ENCODE measurements at places on chromosomes 4 and X. TPM values are rescaled to one million over a fixed set of nuclear protein-coding genes. Genes with fewer than 3 reads are reported as not detected.
A peak's percentile ranks its signal among the peaks of the same experiment; 100 is the strongest.

DNA sequence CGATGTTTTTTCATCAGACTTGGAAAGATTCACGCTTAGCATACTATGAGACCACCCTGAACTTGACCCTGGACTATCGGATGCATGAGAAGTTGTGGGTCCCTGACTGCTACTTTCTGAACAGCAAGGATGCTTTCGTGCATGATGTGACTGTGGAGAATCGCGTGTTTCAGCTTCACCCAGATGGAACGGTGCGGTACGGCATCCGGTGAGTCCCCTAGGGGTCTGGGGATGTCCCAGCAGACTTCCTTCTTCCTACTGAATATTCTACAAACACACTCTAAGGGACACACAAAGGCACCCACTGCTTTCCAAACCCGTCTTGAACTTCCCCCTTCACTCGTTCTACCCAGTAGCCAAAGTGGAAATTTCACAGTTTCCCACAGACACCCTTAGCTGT is 9.3 kb downstream of the GABRQ start:
- H3K27me3 ChIP-seq: no peaks in the 10 kb centered on the region
- no peak overlapping the region for H3K27ac ChIP-seq
- DNase-seq: no peak
- H3K36me3 ChIP-seq: no peaks in the 10 kb centered on the region
- H3K4me3 ChIP-seq: no peak overlapping the region

GRCh38 chr4:6716018-6716911 is at the start of gene BLOC1S4:
TSS of gene BLOC1S4 (plus strand) at chr4:6716174. CDS start at chr4:6716210, 36 bp downstream.
- H3K27me3 ChIP-seq: no peaks in the 10 kb centered on the region
- DNase-seq: peak; percentile 85
- peak within 1 kb of the TSS; percentile 81 for H3K27ac ChIP-seq
- H3K36me3 ChIP-seq: no peaks in the 10 kb centered on the region
- H3K4me3 ChIP-seq: peak within 1 kb of the TSS; percentile 45
- H3K4me1 ChIP-seq: peaks cover 5% of the 10 kb centered on the region

GRCh38 chrX:9845578-9845952 is 59.3 kb downstream of the SHROOM2 start:
- no peak for DNase-seq
- H3K36me3 ChIP-seq: no peaks in the 10 kb centered on the region
- no peak overlapping the region for H3K4me3 ChIP-seq

DNA sequence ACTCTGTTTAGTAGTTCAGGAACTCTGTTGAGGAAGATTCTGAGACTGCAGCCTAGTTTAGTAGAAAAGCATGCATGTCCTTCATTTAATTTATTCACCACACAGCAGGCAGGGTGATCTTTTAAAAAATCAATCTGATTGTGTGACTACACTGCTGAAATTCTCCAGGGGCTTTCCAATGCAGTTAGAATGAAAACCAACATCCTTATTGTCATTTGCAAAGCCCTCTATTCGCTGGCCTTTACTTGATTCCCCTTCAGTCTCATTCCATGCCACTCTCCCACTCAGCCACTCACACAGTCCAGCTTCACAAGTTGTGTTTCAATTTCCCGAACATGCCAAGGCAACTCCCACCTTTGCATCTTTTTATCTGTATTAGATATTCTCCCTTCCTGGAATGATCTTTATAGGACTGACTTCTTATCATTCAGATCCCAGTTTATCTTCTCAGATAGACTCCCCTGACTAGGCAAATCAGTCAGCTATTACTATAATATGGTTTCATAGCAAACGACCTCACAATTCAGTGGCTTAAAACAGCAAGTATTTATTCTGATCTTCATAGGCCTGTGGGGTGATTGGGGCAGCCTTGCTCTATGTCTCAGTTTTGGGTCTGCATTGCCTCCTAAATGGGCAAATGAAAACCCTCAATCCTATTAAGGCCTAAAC is 21.3 kb upstream of the FTHL17 start:
- H3K4me3 ChIP-seq: no peak overlapping the region
- no peak for DNase-seq
- H3K27me3 ChIP-seq: no peaks in the 10 kb centered on the region
- H3K4me1 ChIP-seq: no peaks in the 10 kb centered on the region

DNA sequence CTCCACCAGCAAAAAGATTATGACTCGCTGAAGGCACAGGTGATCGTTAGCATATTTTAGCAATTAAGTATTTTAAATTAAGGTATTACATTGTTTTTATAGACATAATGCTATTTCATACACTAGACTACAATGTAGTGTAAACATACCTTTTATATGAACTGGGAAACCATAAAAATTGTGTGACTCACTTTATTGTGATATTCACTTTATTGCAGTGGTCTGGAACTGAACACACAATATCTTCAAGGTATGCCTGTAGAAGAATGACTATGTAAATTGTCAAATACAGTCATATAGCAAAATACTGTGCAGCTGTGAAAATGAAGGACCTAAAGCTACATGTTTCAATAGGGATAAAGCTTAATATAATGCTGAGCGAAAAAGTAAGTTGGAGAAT is 26.6 kb upstream of the MAML3 start:
- no peak for DNase-seq
- no peaks in the 10 kb centered on the region for H3K27me3 ChIP-seq
- no peak overlapping the region for H3K27ac ChIP-seq
- H3K4me1 ChIP-seq: no peaks in the 10 kb centered on the region
- no peak overlapping the region for H3K4me3 ChIP-seq

DNA sequence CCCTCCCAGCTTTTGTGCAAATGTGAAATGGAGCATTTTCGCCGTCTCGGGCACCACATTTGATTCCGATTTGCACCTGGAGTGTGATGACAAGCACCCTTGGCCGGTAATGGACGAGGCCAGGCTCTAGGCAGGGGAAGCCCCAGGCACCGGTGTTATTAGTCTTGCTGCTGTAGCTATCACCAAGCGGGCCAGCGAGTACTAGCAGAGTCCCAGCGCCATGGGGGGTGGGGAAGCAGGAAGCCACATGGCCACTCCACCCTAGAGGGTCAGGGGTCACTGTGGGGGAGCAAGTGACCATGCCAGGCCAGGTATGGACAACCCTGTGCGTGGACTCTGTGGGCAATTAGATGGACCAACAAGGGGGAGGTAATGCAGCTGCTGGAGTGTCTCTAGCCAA is 88.8 kb downstream of the CPZ start:
- H3K4me3 ChIP-seq: no peak overlapping the region
- no peak overlapping the region for H3K27ac ChIP-seq
- no peak for DNase-seq
- H3K4me1 ChIP-seq: no peaks in the 10 kb centered on the region
- no peaks in the 10 kb centered on the region for H3K27me3 ChIP-seq
- no peaks in the 10 kb centered on the region for H3K36me3 ChIP-seq

DNA sequence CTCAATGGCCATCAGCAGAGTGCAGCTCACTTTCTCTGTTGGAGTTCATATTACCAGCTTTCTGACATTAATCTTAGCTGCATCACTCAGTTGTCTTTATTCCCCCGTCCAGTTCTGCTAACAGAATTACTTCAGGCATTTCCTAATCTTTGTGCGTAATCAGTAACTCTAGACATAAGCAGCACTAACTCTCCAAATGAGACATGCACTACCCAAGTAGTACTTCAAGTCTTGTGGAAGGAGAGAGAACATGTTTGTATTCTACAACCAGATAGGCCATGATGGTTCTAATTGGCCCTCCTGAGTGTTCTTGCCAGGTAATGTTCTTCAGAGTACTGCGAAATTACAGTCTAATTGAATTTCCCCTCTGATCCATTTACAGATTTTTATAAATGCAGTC is 448.5 kb upstream of the RPS6KA3 start:
- no peaks in the 10 kb centered on the region for H3K27me3 ChIP-seq
- H3K4me3 ChIP-seq: no peak overlapping the region
- H3K27ac ChIP-seq: no peak overlapping the region
- no peaks in the 10 kb centered on the region for H3K36me3 ChIP-seq
- no peak for DNase-seq

DNA sequence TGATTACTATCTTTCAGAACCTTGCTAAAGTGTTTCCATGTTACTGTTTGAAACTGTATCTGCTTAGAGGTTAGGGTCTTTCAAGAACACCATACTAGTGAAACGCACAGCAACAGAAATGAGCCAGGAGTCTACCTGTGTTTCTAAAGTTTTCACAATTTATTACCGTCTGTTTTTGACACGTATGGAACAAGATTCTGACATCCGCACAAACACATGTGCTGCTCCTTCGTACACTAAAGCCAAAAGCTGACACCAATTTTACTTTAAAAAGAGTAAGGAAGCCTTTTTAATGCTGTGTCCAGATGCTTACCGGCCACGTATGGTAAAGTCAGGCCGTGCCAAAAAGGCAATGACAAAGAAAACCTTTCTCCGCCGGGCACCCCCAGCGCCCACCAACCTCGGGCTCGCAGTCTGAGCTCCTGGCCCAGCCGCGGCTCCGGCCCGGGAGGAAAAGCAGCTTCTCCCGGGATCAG is 532 bp downstream of the RPS4X start:
- H3K27me3 ChIP-seq: no peaks in the 10 kb centered on the region
- no peaks in the 10 kb centered on the region for H3K4me1 ChIP-seq
- no peaks in the 10 kb centered on the region for H3K36me3 ChIP-seq
- peak overlapping the region; percentile 82 for H3K27ac ChIP-seq
- H3K4me3 ChIP-seq: peak overlapping the region; percentile 67
- no peak for DNase-seq

DNA sequence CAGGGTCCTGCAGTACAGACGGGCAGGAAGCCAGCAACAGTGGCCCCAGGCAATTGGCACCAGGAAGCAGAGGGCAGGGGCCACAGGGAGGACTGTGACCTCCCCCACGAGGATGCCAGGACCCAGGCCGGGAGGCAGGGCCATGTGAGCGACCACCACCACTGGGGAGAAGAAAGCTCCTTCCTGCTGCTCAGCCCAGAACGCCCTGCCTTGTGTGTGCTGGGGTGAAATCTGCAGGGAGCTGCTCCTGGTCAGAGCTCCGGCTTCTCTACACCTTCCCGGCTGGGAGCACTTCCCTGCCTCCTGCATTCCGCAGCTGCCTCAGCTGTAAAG is 100.4 kb downstream of the HMX1 start:
- no peak overlapping the region for H3K4me3 ChIP-seq
- H3K27ac ChIP-seq: no peak overlapping the region
- no peaks in the 10 kb centered on the region for H3K36me3 ChIP-seq
- no peaks in the 10 kb centered on the region for H3K27me3 ChIP-seq

DNA sequence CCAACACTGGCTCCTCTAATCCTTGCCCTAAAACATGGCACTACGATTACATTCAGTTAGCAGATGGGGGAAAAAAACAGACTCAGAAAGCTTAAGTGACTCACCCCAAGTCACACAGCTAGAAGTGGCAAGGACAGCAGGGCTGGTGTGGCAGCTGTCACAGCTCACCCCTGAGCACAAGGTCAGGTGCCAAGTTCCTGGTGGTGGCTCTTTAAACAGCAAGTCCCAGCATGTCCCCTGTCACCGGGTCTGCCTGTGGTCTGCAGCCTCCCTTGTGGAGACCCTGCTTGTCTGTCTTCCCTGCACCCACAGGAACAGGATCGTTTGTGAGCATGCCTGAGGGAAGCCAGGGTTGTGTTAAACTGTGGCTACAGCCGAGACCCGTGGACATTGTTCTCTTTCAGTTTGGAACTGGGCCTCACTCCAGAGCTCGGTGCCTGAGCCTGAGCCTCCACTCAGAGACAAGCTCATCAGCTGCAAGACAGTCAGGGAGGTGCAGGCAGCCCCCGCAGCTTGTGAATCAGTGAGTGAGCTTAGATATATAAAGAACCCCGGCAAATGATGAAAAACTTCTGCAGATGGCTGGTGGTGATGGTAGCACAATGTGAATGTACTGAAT is 260.8 kb downstream of the BCOR start:
- H3K4me1 ChIP-seq: no peaks in the 10 kb centered on the region
- no peak for DNase-seq
- no peak overlapping the region for H3K27ac ChIP-seq
- no peaks in the 10 kb centered on the region for H3K27me3 ChIP-seq

- DNase-seq: no peak
- H3K36me3 ChIP-seq: no peaks in the 10 kb centered on the region
- H3K4me3 ChIP-seq: no peak overlapping the region
- H3K27ac ChIP-seq: no peak overlapping the region
- H3K27me3 ChIP-seq: no peaks in the 10 kb centered on the region
- H3K4me1 ChIP-seq: no peaks in the 10 kb centered on the region
These were observed 88.6 kb upstream of the PRPS2 start for GRCh38 chrX:12702509-12703091.

- no peaks in the 10 kb centered on the region for H3K4me1 ChIP-seq
- H3K36me3 ChIP-seq: no peaks in the 10 kb centered on the region
- no peaks in the 10 kb centered on the region for H3K27me3 ChIP-seq
- H3K4me3 ChIP-seq: no peak overlapping the region
These were observed 8.7 kb upstream of the PPP3CA start for GRCh38 chr4:101355767-101356702.

DNA sequence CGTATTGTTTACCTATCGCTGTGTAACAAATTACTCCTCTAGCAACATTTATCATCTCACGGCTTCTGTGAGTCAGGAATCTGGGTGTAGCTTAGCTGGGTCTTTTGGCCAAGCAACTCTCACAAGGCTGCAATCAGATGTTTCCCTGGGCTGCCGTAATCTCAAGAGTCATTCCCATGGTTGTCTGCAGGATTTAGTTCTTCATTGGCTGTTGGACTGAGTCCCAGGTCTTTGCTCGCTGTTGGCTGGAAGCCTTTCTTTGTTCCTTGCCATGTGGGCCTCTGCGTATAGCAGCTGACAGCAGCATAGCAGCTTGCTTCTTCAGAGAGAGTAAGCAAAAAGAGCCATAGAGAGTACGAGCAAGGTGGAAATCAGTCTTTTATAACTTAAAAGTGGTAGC is 16.8 kb downstream of the POLR2B start:
- no peak overlapping the region for H3K4me3 ChIP-seq
- H3K4me1 ChIP-seq: no peaks in the 10 kb centered on the region
- no peaks in the 10 kb centered on the region for H3K27me3 ChIP-seq

GRCh38 chr4:164765833-164766232 is 11.9 kb downstream of the SMIM31 start:
- no peak for DNase-seq
- H3K27me3 ChIP-seq: no peaks in the 10 kb centered on the region
- H3K4me1 ChIP-seq: no peaks in the 10 kb centered on the region
- no peaks in the 10 kb centered on the region for H3K36me3 ChIP-seq
- H3K27ac ChIP-seq: no peak overlapping the region
- H3K4me3 ChIP-seq: no peak overlapping the region

GRCh38 chr4:92776080-92776479 is 472.3 kb downstream of the GRID2 start:
- no peaks in the 10 kb centered on the region for H3K27me3 ChIP-seq
- DNase-seq: no peak

DNA sequence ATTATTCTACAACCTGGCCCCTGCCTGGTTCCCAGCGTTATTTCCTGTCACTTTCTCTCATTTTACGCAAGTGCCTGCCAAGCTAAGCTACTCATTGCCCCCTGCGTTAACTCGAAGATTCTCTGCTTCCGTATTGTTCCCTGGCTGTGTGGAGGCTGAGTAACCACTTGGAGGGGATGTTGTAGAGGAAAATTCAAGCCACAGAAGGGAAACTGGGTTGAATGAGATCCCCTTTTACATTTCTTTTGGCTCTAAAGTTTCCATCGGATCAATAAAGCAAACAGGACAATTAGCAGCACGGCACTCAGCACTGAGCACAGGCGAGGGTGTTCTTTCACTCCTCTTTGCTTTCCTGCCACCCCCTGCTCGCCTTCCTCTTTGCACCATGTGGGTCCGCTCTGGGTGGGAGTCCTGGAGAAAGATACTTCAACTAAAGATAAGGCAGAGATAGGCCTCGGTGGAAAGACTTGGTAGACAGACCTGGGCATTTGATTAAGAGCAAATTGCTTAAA is 4.2 kb upstream of the TMSB4X start:
- DNase-seq: peak; percentile 39
- peak overlapping the region; percentile 97 for H3K27ac ChIP-seq
- no peak overlapping the region for H3K4me3 ChIP-seq

The CITED1 gene
- total RNA-seq: not detected

The CLCN4 gene
- 1.8 TPM for total RNA-seq

The PLS3 gene
- 268 TPM for total RNA-seq

The TSPAN7 gene
- total RNA-seq: 22.3 TPM

The LARP1B gene
- total RNA-seq: 38.3 TPM

The GPR173 gene
- 0.51 TPM for total RNA-seq

The TEX11 gene
- total RNA-seq: not detected

The RADX gene
- total RNA-seq: 2.1 TPM

The HS3ST1 gene
- 5.0 TPM for total RNA-seq

The MAGEC3 gene
- total RNA-seq: 0.70 TPM
